Left renal pelvis (tissue), 4 donors: ENCODE measurements at places on chromosomes 6 and 20. TPM values are rescaled to one million over a fixed set of nuclear protein-coding genes. Genes with fewer than 3 reads are reported as not detected.

PRKN gene
- polyA plus RNA-seq: 11.9 TPM

GRCh38 chr6:115717062-115717461, 343.6 kb downstream of the FRK start:
- DNase-seq: no peak

GRCh38 chr6:14656078-14656521, 538.5 kb downstream of the CD83 start:
- DNase-seq: no peak

DNA sequence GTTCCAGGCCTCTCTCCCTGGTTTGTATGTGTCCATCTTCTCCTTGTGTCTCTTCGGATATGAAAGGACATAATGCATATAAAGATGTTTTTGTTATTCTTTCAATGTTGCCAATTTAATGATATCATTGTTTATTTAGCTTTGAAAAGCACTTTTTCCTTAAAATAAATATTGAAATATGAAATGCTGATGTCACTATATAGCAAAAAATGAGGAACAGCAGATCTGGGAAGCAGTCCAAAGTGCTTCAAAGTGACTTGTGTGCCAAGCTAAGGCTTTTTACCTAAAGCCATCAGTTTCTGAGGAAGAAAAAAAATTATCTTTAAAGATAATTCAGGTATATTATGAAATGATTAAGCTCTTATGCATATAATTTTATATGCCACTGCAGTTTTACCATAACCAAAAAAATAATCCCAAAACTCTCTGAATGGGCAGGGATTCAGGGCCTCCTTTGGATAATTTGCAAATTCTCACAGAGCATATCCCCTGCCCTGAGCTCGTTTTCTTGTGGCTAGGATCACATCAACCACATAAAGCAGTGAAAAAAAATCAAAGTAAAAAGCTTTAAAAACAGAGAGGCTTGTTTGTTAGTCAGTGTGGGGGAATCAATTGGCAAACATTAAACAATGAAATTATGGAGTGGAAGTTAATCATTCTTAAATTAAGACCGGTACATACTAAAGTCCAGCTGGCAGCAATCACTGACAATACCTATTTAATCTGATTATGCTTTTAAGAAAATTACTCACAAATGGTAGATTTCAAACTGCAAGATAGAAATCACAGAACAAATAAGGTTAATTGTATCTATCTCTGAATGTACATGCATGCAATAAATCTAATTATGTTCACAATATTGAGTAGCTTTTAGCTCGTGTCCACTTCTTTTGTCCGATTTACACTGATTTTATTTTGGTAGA, 1027.9 kb upstream of the ADGRB3 start:
- no peak for DNase-seq

GRCh38 chr6:81847866-81848265, 95.4 kb upstream of the TENT5A start:
- no peak for DNase-seq

GRCh38 chr6:32177183-32177787, 920 bp upstream of the RNF5 start:
- DNase-seq: no peak

- DNase-seq: peak; percentile 29
Observed at GRCh38 chr6:64013011-64013410, 377.4 kb downstream of the PHF3 start.

LAMP5 gene
- 9.1 TPM for polyA plus RNA-seq

MYL9 gene
- 209 TPM for polyA plus RNA-seq

CST1 gene
- not detected for polyA plus RNA-seq

TXLNB gene
- polyA plus RNA-seq: 1.7 TPM

DNA sequence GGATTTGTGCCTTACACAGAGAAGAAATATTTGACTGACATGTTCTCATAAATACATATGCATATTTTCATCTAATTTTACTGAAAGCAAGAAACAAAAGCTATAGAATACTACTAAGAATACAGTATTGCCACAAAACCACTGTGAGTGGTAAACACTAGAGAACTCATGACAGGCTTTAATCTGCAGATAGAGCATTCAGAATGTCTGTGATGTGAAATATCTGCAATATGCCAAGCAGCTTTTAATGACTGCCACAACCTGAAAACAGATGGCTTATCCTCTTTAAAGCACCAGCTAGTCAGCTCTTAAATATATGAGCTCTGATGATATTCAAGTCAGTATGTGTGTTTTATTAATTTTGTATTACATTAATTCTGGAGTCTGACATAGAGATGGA, 3.4 kb downstream of the NAPB start:
- DNase-seq: no peak

TRMT6 gene
- 21.8 TPM for polyA plus RNA-seq

DNMT3B gene
- polyA plus RNA-seq: 7.1 TPM

GRCh38 chr20:15706719-15707118, 866.5 kb downstream of the KIF16B start:
- no peak for DNase-seq

MUC21 gene
- not detected for polyA plus RNA-seq

DNA sequence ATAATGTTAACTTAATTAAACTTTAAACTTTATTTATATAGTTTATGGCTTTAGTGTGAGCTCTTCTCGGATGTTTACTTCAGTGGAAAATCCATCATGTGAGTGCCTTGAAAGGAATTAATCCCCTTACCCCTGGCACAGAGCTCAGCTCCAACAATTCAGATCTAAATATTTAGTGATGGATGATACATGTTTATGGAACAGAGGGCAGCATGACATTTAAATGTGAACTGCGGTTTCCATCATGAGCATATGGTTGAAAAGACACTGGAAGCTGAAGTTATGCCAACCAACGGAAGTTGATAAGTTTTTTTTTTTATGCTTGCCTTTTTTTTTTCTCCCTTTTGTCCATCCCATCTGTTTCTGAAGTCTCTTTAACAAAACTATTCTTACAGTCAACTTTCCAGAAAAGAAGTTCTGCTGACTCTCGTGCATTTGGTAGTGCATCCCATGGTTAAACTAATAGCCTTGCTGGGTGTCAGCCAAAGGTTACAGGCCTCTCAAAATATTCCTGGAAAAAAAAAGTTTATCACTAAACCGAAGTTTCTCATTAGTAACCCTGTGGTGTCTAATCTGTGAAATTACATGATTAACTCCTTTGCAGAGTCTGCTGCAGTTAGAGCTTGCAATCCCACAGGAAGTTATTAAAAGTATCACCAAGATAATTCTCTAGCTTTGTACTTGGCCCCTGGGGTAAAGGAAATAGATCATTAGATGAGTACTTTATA, 243.9 kb upstream of the TCF21 start:
- peak; percentile 76 for DNase-seq

DNA sequence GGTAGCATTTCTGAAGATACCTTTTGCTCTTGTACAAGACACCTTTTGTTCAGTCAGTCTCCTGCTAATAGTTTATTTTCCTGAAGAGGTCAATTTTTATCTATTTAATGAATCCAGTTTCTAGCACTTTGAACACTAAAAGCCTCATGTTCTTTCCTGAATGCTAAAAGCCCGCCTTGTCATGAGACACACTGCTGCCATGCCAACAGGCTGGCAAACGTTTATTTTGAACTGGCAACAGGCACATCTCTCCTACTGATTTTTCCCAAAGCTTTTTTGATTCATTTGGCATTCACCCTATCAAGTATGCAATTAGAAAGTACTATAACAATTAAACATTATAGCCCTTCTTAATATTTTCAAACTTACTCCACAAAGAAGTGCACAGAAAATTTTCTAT, 421.2 kb upstream of the EYS start:
- no peak for DNase-seq

TRPC4AP gene
- polyA plus RNA-seq: 71.0 TPM

GRCh38 chr6:37947468-37947867, 127.9 kb downstream of the ZFAND3 start:
- no peak for DNase-seq

NT5E gene
- polyA plus RNA-seq: 3.9 TPM

- DNase-seq: peak; percentile 29
Observed at GRCh38 chr6:42104095-42104803, 38.2 kb downstream of the C6orf132 start.

CALHM4 gene
- polyA plus RNA-seq: 0.85 TPM

DNA sequence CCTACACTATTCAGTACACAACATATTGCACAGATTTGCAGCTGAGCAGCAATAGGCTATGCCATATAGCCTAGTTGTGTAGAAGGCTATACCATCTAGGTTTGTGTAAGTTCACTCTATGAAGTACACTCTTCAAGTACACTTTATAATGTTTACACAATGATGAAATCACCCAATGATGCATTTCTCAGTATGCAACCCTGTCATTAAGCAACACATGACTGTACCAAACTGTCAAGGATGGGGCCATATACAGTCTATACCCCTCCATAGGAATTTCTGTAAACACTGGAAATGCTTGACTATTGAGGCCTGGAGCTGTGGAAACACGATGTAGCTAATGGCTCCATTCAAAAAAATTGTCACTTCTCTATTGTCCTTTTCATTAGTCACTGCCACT, 535.4 kb downstream of the EPM2A start:
- DNase-seq: no peak

DNA sequence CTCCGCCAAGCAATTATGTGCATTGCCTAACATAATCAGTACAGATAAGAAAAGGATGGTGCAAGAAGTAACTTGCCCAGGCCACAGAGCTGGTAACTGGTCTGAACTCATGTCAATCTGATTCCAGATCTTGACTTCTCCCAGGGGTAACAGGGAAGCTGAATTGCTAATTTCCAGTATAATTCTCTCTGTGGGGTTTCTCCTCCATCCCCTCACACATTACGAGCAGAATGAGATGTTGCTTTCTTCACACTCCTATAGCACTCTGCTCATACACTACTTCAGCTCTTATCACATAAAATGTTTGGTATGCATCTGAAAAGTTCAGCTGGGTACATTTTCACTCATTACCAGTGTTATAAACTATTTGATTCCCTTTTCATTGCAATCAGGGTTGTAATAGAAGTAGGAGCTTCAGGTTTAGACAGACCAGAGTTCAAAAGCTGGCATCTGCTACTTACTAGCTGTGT, 24.0 kb upstream of the LRRC1 start:
- DNase-seq: no peak

PNPLA1 gene
- polyA plus RNA-seq: 2.6 TPM

PTGIS gene
- 37.9 TPM for polyA plus RNA-seq

GRCh38 chr6:90502866-90503407, 83.9 kb downstream of the MAP3K7 start:
- DNase-seq: no peak

- no peak for DNase-seq
Observed at GRCh38 chr6:6565069-6565468, 23.5 kb upstream of the LY86 start.

DNA sequence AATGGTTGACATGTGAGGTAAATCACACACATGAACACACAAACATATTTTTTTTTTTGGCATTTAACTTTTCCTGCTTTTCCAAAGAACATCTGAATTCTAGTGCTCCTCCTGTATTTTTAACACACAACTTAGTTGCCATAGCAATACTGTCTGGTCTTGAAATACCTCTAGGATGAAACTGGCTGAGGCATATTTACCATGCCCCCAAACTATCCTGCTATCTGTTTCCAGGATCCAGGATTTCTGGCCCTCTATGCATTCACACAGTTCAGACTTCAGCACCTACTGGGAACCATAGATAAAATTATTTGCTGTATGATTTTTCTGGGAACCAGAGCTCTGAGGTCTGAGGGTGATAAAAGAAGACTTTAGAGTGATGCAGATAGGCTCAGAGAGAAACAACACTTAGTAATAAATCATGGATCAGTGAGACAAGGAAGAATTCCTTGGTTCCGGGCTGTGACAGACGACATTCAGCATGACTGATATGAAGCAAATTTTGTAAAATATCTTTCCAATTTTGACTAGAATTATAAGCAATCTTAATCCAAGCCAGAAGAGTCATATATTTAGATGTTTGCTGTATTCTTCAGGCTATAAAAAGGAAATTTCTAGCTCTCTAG, 359.7 kb downstream of the BTBD9 start:
- DNase-seq: no peak

SCRT2 gene
- polyA plus RNA-seq: 0.06 TPM

SPEF1 gene
- polyA plus RNA-seq: 1.3 TPM

DNA sequence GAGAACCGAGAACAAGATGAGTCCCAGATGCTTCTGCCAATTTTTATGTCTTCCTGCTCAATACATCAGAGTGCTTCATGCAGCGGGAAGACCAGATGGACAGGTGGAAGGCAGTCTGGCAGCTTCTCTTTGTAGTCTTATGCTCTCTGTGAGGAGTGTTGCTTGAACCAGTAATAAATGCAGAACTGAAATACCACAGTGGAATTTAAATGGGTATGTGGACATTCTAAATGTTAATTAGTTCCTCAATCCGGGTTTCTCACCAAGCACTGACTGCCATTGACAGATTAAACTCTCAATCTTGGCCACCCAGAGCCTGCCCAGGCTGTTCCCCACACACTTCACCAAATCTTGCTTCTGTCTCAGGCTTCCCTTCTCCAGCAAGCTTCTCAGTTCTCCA, 695.5 kb upstream of the CHD6 start:
- no peak for DNase-seq
